ENCODE measurements at places on chromosomes 2 and 18.

- no peak for DNase-seq
Observed at GRCh38 chr2:188765522-188766470, 208.4 kb upstream of the COL3A1 start.

DNA sequence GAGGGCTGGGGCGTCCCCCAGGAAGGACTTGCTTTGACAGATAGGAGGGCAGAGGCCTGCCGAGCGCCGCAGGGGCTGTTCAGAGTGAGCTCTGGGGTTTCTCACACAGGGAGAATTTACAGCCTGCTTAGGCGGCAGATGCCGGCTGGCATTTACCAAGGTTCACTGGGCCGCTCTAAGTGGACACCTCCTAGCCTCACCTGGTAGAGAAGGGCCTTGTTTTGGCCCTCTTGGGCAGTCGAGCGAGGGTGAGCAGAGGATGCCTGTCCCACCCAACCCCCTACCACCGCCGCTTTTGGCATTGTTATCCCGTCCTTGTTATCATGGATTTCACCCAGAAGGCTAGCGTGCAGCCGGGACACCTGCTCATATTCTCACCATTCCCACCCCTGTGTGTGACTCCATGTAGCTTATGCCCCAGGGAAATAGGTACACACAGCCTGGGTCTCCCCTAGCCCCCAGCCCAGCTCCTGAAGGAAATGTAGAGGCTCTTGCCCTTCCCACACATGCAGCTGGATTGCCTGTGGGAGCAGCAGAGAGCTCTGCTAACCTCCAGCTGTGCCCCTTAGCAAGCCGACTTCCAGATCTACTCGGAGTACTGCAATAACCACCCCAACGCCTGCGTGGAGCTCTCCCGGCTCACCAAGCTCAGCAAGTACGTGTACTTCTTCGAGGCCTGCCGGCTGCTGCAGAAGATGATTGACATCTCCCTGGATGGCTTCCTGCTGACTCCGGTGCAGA lies 52.4 kb downstream of the FAM168B start:
- DNase-seq: no peak

- no peak for DNase-seq
Observed at GRCh38 chr18:24051031-24051947, 36.7 kb downstream of the TTC39C start.

- DNase-seq: no peak
Observed at GRCh38 chr2:200242570-200242969, 63.9 kb upstream of the SPATS2L start.

GRCh38 chr2:71528131-71528591 lies 74.8 kb downstream of the DYSF start:
- no peak for DNase-seq

GRCh38 chr18:58310517-58310916 lies 266.5 kb downstream of the NEDD4L start:
- peak; percentile 34 for DNase-seq

GRCh38 chr2:180033993-180034894 lies 27.1 kb upstream of the CWC22 start:
- no peak for DNase-seq

- no peak for DNase-seq
Observed at GRCh38 chr2:148582679-148583511, 61.7 kb upstream of the EPC2 start.

- DNase-seq: no peak
Observed at GRCh38 chr2:72027426-72028161, 120.1 kb downstream of the CYP26B1 start.

DNA sequence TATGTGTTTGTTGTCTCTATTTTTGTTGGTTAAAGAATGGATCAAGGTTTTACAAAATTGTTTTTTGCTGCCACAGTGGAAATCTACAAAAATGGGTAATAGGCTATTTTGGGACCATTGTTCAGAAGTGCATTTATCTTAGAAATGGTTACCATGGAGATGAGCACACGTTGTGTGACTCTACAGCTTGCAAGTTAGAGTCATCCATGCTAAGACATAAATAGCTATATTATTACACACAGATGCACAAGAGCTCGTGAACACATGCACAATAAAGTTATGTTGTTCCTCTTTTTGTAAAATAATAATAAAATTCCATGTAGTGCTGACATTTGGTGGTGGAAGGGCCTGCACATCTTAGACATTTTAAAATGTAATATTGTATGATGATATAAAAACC lies 15.5 kb upstream of the DUSP19 start:
- DNase-seq: no peak

GRCh38 chr2:120831891-120832290 lies 96.2 kb downstream of the GLI2 start:
- DNase-seq: no peak

DNA sequence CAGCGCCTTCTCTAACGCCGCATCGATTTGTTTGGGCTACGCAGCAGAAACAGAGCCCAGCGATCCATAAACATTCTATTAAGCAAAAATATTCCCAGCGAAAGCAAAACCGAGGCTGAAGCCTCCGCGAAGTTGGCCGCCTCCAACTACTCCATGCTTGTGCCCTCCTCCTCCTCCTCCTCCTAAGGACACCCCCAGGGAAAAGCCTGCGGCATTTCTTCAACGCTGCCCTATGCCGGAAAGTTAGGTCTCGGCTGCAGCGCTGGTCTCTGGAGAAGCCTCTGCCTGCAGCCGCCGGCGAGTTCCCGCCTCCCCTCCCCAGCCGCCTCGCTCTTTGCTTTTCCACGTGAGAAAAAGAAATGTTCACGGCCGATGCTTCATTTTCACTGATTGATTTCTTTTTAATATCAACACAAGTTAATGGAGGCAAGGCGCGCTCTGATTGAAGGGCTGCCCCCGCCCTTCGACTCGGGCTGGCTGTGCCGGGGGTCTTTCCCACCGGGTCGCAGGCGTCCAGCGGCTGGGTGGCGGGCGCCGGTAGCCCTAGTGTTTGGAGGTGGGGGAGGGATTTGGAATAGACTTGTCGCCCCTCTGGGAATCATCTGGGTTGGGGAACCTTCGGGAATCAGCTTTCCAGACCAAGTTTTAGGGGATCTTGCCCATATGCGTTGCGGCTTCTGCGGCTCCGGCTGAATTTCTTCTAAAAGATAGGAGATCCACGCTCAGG lies 3.9 kb downstream of the NRP2 start:
- DNase-seq: no peak

DNA sequence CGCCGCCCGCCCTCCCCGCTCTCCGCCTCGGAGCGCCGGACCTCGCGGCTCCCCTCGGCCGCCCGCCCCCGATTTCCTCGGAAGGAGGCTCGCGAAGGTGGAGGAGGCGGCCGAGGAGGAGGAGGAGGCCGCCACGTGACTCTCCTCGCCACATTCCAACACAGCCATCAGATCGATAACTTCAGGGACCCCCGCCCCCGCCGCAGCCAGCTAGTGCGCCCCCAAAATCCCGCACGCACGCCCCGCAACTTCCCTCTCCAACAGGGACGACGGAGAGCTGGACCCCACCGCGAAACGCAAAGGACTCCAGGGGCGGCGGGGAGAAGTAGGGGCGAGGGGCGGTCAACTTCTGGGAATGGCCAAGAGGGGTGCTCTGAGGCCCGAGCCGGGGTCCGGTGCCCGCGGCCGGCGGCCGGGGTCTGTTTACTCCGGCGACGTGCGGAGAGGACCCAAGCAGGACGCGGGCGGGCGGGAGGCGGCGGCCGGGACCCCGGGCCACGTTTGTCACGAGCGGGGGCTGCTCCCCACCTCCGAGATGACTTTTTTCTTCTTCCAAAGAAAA lies 2.0 kb downstream of the ZNF521 start:
- no peak for DNase-seq

GRCh38 chr2:67289921-67290371 lies 107.2 kb upstream of the ETAA1 start:
- no peak for DNase-seq

DNA sequence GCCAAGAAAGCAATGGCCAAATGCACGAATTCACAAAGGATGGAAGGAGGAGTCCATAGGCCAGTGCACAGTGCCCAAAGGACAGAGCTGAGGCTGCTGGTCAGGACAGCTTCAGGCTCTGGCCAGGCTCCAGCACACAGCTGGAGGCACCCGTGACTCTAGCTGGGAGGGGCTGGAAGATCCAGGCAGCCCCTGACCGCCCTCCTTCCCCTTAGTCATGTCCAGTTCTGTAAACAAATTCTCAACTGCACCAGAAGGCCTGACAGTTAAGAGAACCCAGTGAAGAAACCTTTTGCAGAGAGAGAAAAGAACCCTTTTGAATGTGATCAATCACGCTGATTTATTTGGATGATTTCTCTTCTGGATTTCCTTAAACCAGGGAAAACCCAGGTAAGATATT lies 7.7 kb upstream of the YWHAQ start:
- DNase-seq: no peak

- no peak for DNase-seq
Observed at GRCh38 chr18:62187543-62188510, 772 bp downstream of the RELCH start.

DNA sequence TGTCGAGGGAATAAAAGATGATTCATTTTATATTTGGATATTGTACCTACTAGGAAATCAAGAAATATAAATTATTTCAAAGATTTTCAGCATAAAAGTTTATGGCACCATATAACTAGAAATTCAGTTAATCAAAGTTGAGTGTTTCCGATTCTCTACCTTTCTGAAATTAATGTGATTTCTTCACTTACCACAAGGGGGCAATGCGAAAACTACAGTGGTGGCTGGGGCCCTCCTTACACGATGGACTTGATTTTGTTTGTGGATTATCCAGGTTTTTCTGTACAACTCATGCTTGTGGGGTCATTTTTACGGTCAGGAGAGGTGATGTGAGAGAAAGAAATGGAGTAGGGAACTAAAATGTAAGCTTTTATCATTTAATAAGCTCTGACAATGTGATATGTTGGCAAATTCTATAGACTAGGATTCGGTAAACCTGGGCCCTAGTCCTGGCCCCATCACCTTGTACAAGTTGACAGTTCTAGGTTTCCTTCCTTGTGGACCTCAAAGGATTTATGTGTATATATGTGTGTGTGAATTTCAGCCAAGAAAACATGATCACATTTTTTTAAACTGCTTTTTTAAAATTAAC lies 47.6 kb downstream of the G6PC2 start:
- DNase-seq: no peak

GRCh38 chr2:164690361-164690760 lies 69.1 kb upstream of the GRB14 start:
- no peak for DNase-seq

DNA sequence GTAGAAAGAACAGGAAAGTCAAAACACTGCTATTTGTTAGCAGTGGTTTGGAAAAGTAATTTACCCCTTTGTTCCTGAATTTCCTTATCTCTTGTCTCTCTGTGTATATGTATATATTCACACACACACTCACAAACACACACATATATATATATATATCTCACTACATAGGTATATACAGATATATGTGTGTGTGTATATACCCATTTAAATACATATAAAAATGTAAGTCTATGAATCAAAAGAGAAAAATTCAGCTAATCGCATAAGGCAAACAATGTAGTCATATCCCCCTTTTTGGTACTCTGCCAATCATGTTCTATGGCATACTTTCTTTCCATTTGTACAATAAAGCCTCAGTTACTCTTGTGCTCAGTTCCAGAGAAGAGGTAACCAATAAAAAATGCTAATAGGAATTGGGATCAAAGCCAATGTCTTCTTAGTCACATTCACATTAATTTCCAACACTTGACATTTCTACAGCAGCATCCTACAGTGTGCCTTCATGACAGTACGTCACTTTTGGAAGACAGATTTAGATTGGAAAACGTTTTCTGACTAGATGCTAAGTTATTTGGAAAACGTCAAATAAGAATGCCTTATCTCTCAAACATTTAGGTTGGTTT lies 94.6 kb downstream of the MC4R start:
- DNase-seq: no peak

DNA sequence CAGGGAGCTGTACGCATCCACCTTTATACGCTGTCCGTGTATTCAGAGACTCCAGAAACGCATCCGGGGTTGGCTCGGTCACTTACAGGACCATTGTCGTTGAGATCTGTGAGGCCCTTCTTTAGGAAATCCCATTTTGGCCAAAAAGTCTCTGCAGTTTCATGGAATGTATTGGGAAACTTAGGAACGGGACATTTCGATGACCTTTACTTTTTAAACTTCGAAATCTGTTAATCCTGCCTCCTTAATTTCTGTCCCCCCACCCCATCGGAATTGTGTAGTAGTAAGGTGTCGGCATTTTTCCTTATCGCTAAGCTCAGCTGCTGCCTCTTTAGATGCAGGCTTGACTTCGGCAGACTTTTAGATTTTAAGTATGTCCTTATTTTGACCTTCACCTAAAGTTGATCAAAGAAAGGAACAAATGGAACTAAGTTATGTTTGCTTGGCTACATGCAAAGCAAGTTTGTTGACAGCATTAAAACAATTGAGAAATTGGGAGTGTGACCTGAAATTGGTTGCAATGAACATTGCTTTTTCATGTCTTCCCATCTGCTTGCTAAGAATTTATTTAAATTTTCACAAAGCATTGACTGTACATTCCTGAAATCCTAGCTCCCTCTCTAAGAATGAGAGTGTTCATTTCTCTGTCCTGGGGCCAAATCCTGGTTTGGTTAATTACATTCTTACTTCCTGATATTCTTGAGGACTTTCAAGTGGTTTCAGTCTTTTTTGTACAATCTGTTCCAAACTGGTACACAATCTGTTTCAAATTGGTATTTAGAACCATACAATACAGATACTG lies 884 bp upstream of the RAPH1 start:
- DNase-seq: no peak

DNA sequence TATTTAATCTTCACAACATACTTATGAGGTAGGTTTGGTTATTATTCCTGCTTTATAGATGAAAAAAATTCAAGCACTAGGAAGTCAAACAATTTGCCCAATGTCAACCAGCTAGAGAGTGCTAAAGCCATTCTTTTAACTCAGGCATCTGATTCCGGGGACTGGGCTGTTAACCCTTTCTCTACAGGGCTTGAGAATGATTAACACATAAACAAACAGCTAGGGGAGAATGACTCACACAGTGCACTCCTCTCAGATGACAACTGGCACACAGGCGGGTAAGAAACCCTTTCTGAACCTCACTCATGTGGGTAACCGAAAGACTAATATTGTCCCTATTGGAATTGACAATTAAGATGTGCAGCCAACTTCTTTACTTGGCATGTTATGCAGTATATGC lies 86.3 kb upstream of the FSHR start:
- DNase-seq: no peak

DNA sequence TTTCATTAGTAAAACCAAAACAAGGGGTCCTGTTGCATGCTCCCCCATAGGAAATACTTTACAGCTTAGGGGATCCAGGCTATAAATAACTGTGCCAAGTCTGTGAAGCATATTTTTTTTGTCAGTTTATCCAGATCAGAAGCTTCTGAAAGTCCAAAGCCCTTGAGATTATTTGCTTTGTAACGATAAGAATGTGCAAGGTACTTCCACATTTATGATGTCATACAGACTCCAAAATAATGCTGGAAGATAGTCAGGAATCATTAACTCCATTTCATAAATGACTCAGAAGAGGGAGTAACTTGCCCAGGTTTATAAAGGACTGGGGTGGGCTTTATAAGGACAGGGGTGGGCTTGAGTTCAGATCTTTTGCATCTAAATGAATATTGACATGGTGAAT lies 29.3 kb downstream of the RDH14 start:
- no peak for DNase-seq

- DNase-seq: no peak
Observed at GRCh38 chr18:61572871-61573270, 239.6 kb downstream of the CDH20 start.
